ENCODE measurements at places on chromosomes 6 and 20. TPM values are rescaled to one million over a fixed set of nuclear protein-coding genes. Genes with fewer than 3 reads are reported as not detected.

The CNR1 gene
- 0.67 TPM for total RNA-seq

GRCh38 chr6:140256248-140256647 lies 881.8 kb upstream of the CITED2 start:
- no peak overlapping the region for H3K4me3 ChIP-seq
- DNase-seq: no peak
- H3K4me1 ChIP-seq: no peaks in the 10 kb centered on the region
- H3K36me3 ChIP-seq: no peaks in the 10 kb centered on the region
- H3K27me3 ChIP-seq: no peaks in the 10 kb centered on the region

DNA sequence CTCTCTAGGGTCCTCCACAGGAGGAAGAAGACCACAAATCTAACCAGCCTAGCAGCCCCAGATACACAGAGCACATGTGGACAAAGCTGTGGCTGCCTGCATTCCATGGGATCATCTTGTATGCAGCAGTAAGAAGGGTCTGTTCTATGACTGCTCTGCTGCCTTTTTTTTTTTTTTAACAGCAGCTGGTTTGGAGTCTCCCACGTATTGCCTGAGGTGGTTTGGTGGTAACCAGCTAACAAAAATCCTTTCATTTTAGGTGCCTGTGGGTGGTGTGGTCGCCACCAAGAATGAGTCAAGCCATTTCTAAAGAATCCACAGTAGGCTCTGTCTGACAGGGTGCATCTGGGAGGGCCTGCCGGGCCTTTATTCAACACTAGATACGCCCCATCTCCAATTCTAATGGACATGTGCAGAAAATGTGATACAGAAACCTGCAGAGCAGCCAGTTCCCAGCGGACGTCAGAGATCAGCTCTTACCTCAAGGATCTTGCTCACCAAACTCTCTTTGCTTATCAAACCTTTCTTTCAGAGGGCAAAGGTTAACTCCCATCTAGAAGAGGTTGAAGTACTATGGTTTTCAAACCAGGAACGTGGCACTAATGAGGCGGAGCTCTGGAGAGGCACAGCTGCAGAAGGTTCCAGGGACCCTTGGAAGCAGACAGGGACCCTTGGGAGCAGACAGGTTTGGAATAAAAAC lies 32.0 kb downstream of the GNAS-AS1 start:
- H3K36me3 ChIP-seq: no peaks in the 10 kb centered on the region
- no peak for DNase-seq
- no peaks in the 10 kb centered on the region for H3K27me3 ChIP-seq
- no peak overlapping the region for H3K4me3 ChIP-seq

The SEL1L2 gene
- total RNA-seq: not detected

- H3K4me3 ChIP-seq: no peak overlapping the region
- no peak for DNase-seq
- H3K27ac ChIP-seq: no peak overlapping the region
- no peaks in the 10 kb centered on the region for H3K4me1 ChIP-seq
Measured at GRCh38 chr20:16393836-16394235, 179.4 kb downstream of the KIF16B start.

The LCA5 gene
- 1.8 TPM for total RNA-seq

DNA sequence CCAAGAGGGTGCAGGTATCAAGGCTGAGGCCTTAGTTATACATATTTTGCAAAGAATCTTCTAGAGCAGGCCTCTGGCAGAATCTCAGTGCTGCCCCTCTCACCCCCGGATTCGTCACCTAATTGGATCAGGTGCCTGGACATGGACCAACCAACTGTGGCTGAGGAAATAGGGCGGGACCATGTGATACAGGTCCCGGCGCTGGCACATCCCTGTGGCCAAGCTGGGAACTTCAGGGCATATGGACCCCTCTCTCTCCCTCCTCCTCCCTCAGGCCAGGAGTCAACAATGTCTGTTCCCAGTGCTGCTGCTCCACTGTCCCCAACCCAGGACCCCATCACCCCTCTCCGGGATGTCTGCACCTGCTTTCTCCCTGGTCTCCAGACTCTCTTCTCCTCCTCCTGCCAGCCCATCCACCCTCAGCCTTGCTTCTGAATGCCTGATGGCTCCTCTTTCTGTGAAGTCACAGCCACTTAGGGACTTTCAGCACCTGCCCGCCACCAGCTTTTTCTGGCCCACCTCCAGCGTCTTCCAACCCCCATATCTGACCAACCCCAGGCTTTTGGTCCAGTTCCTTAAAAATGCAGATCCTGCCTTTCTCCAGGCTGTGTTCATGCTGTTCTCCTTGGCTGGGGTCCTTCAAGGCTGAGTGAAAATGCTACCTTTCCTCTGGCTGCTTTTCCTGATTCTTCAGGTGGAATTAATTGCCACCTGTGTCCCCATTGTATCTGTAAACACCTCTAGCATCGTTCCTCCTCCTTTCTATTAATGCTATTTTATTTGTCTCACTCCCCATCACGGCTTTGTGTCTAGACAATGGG lies 19.0 kb upstream of the MLN start:
- H3K27me3 ChIP-seq: no peaks in the 10 kb centered on the region
- no peak overlapping the region for H3K27ac ChIP-seq
- H3K4me1 ChIP-seq: no peaks in the 10 kb centered on the region
- no peak overlapping the region for H3K4me3 ChIP-seq

GRCh38 chr6:14975471-14975817 lies 270.4 kb upstream of the JARID2 start:
- H3K4me1 ChIP-seq: no peaks in the 10 kb centered on the region
- no peaks in the 10 kb centered on the region for H3K27me3 ChIP-seq
- H3K36me3 ChIP-seq: no peaks in the 10 kb centered on the region
- H3K4me3 ChIP-seq: no peak overlapping the region
- no peak for DNase-seq

- no peaks in the 10 kb centered on the region for H3K36me3 ChIP-seq
- H3K27me3 ChIP-seq: no peaks in the 10 kb centered on the region
- no peak for DNase-seq
- H3K4me3 ChIP-seq: no peak overlapping the region
- H3K4me1 ChIP-seq: no peaks in the 10 kb centered on the region
- H3K27ac ChIP-seq: no peak overlapping the region
Measured at GRCh38 chr6:42158631-42159030, 14.5 kb upstream of the GUCA1A start.

- peak overlapping the region; percentile 99 for H3K27ac ChIP-seq
- no peak for DNase-seq
- H3K4me1 ChIP-seq: peaks cover 16% of the 10 kb centered on the region
- H3K27me3 ChIP-seq: no peaks in the 10 kb centered on the region
Measured at GRCh38 chr6:292506-293192, 362 bp downstream of the DUSP22 start.

DNA sequence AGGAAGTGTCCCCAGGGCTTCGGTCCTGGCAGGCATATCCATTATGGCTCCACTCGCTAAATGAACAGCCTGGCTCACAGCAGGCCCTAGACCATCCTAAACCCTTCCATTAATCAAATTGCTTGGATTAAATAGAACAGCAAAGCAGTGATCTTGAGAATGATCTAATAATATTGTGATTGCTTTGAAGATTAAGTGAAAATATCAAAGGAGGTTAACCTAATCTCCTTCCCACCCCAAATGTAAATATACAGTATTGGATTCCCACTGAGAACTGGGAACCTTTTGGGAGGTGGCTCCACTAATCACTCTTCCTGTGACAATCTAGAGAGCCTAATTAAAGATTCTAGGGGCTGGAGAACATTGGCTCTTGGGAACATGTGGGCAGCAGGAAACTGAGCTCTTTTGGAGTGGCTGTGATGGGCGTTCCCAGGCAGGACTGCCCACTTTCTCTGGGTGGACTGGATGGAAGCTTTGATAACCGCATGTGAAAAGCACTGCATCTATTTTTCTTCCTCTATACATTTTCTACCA lies 68.3 kb upstream of the FRMD1 start:
- H3K27me3 ChIP-seq: no peaks in the 10 kb centered on the region
- no peaks in the 10 kb centered on the region for H3K36me3 ChIP-seq
- H3K27ac ChIP-seq: no peak overlapping the region
- no peak overlapping the region for H3K4me3 ChIP-seq
- no peak for DNase-seq
- no peaks in the 10 kb centered on the region for H3K4me1 ChIP-seq

The RIN2 gene
- total RNA-seq: 16.6 TPM

- no peak for DNase-seq
- no peaks in the 10 kb centered on the region for H3K36me3 ChIP-seq
- peaks cover 6% of the 10 kb centered on the region for H3K4me1 ChIP-seq
- no peak overlapping the region for H3K27ac ChIP-seq
- H3K4me3 ChIP-seq: no peak overlapping the region
Measured at GRCh38 chr20:14879020-14879697, 541.7 kb upstream of the FLRT3 start.

The KCNG1 gene
- 0.08 TPM for total RNA-seq

- H3K4me3 ChIP-seq: peak overlapping the region; percentile 77
- H3K36me3 ChIP-seq: peaks cover 3% of the 10 kb centered on the region
- peak overlapping the region; percentile 60 for H3K27ac ChIP-seq
- no peak for DNase-seq
- peaks cover 3% of the 10 kb centered on the region for H3K4me1 ChIP-seq
Measured at GRCh38 chr20:38066969-38067716, 33.6 kb downstream of the RPRD1B start.

DNA sequence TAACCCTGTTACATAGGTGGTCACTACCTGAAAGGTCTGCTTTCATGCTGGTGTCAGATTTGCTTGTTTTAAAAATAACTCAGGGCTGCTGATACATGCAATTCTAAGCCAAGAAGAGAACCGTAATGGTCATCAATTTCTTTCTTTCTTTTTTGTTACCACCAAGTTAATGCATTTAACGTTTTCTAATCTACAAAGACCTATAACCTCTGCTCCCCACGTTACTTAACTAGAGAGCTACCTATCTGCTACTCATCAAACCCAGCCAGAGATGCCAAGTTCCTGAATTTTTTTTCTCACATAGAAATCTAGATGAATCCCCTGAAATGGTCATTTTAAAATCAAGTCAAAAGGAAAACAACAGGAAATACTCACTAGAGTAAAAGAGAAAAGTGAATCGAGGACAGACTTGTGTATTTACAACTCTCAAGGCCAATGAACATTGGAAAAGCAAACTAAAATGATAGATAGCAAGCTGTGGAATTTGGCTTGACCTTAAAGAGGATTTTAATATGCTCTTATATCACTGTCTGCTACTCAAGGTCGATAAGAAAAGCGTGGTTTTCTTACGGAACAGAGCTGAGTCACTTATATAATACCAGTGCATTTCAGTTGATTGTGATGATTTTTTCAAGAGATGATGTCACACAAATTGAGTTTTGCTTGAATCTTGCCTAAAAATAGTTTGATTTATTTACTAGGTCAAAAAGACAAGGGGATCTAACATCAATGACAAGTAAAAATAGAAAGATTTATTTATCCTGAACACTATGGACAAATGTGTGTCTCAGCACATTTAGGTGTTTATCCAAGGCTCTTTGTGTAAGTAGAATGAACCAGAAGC lies 67.9 kb downstream of the SGK1 start:
- H3K4me3 ChIP-seq: no peak overlapping the region
- H3K36me3 ChIP-seq: no peaks in the 10 kb centered on the region
- H3K27me3 ChIP-seq: no peaks in the 10 kb centered on the region
- peaks cover 10% of the 10 kb centered on the region for H3K4me1 ChIP-seq
- H3K27ac ChIP-seq: peak overlapping the region; percentile 73

- H3K4me3 ChIP-seq: no peak overlapping the region
- DNase-seq: peak; percentile 38
- peaks cover 29% of the 10 kb centered on the region for H3K4me1 ChIP-seq
- H3K36me3 ChIP-seq: peaks cover 10% of the 10 kb centered on the region
- H3K27me3 ChIP-seq: no peaks in the 10 kb centered on the region
Measured at GRCh38 chr6:111030008-111031007, 48.5 kb downstream of the RPF2 start.

The SOBP gene
- total RNA-seq: 5.4 TPM

- H3K36me3 ChIP-seq: no peaks in the 10 kb centered on the region
- H3K4me1 ChIP-seq: peaks cover 5% of the 10 kb centered on the region
- peak overlapping the region; percentile 73 for H3K27ac ChIP-seq
- H3K4me3 ChIP-seq: no peak overlapping the region
- DNase-seq: no peak
Measured at GRCh38 chr6:141552463-141552862, 580.3 kb upstream of the GJE1 start.

DNA sequence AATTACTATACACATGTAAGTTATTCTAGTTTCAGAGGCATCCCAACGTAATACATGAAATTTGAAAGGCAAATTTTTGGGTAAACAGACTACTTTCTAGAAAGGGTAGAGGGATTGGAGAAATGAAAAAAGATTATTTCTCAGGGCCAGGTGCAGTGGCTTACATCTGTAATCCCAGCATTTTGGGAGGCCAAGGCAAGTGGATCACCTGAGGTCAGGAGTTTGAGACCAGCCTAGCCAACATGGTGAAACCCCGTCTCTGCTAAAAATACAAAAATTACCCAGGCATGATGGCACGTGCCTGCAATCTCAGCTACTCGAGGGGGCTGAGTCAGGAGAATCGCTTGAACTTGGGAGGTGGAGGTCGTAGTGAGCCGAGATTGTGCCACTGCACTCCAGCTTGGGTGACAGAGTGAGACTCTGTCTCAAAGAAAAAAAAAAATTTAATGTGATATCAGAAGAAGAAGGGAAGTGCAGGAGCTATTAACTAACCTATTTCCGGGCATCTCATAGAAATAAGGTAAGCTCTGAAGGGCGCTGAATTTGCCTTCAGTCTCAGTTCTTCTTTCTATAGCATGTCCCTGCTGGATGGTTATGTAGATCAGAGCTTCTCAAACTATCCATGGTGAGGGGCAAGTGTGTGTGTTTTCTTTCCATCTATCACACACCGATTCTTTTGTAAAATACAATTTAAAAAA lies 100.3 kb upstream of the MTHFD1L start:
- no peaks in the 10 kb centered on the region for H3K4me1 ChIP-seq
- H3K27me3 ChIP-seq: no peaks in the 10 kb centered on the region
- no peak for DNase-seq
- no peaks in the 10 kb centered on the region for H3K36me3 ChIP-seq

GRCh38 chr20:7171911-7172310 lies 404.4 kb downstream of the BMP2 start:
- no peaks in the 10 kb centered on the region for H3K36me3 ChIP-seq
- H3K4me1 ChIP-seq: no peaks in the 10 kb centered on the region
- no peak for DNase-seq
- H3K4me3 ChIP-seq: no peak overlapping the region
- no peak overlapping the region for H3K27ac ChIP-seq

GRCh38 chr6:108195209-108195608 lies 29.4 kb downstream of the NR2E1 start:
- H3K27ac ChIP-seq: no peak overlapping the region
- no peaks in the 10 kb centered on the region for H3K36me3 ChIP-seq
- H3K4me3 ChIP-seq: no peak overlapping the region
- no peak for DNase-seq
- no peaks in the 10 kb centered on the region for H3K27me3 ChIP-seq

The LY6G6D gene
- not detected for total RNA-seq

GRCh38 chr20:18729231-18729825 lies 84.3 kb upstream of the SCP2D1 start:
- no peaks in the 10 kb centered on the region for H3K27me3 ChIP-seq
- no peak overlapping the region for H3K4me3 ChIP-seq
- no peaks in the 10 kb centered on the region for H3K36me3 ChIP-seq
- DNase-seq: no peak
- H3K4me1 ChIP-seq: no peaks in the 10 kb centered on the region
- H3K27ac ChIP-seq: no peak overlapping the region
